ENCODE measurements at places on chromosomes 13 and 19.
A peak's percentile ranks its signal among the peaks of the same experiment; 100 is the strongest.

DNA sequence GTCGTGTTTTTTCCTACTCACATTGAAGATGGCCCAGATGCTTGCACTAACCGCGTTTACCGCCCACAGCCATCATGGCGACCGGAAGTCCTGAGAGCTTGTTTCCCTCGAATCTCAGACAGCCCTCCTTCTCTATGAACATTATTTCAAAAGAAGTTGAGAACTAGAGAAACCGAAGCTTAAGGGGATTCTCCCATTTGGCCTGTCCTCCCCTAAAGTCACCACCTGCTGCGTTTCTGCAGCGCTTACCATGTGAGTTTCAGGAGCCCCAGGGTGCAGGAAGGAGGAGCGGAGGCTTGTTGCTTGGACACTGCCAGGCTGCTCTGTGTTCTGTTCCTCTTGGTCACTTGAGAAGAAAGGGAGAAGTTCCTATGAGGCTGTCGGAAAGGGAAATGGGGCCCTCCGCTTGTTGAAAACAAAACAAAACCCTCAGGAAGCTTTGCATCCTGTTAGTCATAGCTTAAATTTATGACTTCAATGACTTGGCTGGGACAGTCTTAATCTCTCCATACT lies 6.2 kb downstream of the CARD8 start:
- DNase-seq = peak; percentile 75

GRCh38 chr19:42178791-42179674 lies 38.4 kb downstream of the DEDD2 start:
- DNase-seq = no peak

- no peak for DNase-seq
Observed at GRCh38 chr13:95258098-95258497, 43.2 kb downstream of the ABCC4 start.

DNA sequence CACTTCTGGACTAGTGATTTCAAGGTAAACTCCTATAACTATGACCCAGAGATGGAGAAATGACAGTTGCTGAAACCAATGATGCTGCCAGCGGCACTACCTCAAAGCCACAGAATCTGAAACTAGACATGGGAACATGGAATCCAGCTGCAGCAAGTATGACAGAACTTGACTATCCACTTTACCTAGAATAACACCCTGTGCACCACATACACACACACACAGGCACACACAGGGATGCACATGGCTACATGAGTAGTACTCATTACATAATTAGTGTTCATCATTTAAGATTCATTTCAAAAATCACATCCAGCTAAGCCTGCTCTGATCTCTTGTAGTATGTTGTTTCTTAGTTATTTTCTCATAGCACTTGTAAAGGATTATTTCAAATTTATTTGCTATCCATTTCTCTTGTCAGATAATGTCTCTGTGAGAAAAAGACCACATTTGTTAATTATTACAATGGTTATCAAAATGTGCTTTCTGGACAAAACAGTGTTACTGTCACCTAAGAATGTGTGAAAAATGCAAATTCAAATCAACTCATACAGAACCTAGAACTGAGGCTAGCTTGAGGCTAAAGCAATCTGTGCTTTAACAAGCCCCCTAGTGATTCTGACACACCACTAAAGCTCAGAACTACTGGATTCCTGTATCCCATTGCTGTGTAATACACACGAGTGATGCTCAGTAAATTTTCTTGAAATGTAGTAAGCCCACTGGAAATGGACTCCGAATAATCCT lies 59.4 kb downstream of the WTIP start:
- no peak for DNase-seq

DNA sequence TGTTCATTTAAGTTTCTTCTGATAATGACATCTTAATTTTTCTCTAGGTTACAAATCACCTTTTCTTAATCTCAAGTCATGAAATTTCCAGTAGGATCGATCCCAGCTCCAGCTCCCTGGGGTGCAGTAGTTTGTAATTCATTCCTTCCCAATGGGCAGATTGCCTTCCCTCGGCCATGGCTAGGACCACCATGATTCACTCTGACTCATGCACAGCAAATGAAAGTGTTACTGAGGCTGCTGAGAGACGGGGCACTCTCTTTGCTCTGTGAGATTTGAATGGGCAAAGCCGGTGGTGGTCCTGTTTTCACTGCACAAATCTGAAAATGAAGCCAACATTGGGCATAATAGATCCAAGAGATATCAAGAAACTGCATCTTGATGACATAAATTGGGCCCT lies 202.8 kb upstream of the IRS2 start:
- no peak for DNase-seq

DNA sequence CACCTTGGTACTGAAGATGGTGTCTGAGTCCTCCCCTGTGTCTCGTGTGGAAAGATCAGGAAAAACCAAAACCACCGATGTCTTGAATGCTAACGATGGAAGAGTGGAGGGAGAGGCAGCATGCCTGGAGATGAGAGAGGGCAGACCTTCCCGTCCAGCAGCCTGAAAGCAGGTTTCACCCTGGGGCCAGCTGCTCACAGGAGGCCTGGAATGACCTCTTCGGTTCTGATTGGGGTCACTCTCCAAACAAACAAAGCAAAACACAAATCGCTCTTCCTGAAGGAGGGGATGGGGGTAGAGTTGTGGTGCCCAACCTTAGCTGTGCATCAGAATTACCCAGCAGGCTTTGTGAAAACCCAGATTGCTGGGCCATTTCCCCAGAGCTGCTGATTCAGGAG lies 142.3 kb upstream of the SOX1 start:
- DNase-seq = no peak

DNA sequence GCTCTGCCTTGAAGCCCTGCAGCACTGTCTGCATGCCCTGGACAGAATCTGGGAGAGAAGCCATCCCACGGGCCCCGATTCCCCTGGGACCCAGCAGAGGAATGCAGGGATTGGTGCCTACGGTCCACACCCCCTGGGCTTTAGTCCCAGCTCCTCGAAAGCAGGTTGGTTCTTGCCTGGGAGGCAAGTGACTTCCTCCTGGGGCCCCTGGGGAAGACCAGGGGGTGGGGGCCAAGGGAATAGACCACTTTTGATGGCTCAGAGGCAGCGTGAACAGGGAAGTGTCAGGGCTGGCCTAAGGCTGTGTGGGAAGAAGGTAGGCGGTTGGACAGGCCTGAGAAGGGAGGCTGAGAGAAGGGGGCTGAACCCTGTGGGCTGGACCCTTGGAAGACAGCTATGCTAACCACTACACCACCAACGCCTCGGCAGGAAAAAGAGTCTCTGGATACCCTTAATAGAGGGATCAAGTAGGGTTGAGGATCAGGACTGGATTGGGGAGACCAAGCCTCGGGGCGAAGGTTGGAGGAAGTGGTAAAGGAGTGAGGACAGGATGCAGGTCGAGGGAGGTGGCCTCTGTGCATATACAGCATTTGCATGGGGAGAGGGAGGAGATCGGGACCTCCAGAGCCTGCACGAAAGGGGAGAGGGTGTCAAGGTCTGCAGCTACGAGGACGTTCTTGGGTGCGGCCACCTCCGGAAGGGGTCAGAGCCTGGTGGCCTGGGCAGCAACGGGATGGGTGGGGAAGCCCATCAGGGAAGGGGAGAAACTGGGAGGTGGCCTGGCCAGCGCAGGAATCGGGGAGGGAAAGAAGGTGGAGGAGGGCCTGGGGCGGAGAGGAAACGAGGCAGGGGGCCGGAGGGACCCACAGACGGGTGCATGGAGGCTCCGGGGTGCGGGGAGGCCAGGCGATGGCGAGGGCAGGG lies 709 bp downstream of the DPP9 start:
- no peak for DNase-seq

DNA sequence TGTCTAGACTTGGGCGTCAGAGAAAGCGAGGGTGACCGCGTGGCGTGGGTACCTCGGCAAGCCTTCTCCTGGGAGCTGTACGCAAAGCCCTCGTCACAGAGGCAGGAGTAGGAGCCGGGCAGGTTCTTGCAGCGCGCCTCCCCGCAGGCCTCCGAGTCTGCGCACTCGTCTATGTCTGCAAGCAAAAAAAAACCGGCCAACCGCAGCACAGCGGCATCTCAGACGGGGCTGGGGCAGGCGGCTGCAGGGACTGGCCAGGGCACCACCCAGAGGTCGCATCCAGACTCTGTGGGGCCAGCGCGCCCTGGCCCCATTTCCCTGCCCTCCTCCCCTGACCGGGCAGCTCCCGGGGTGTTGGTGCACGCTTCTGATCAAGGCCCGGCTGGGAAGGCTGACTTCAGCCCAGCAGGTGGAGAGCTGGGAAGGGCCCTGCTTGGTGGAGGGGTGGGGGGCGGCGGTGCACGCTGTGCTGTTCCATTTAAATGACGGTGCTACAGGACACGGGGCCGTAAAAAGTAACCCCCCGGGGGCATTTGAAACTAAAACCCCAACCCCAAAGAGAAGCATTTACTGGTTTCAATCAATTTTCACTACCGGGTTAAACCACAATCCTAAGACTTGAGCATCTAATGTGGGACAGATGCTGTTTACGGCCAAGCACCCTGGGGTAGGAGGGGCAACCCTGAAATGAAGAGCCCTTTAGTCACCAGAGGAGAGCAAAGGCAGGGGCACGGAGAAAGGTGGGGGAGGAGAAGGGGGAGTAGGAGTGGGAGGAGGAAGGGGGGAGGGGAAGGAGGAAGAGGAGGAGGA lies 28.2 kb downstream of the GAS6 start:
- no peak for DNase-seq

GRCh38 chr19:15288146-15288963 lies 44.0 kb downstream of the BRD4 start:
- DNase-seq = peak; percentile 43

DNA sequence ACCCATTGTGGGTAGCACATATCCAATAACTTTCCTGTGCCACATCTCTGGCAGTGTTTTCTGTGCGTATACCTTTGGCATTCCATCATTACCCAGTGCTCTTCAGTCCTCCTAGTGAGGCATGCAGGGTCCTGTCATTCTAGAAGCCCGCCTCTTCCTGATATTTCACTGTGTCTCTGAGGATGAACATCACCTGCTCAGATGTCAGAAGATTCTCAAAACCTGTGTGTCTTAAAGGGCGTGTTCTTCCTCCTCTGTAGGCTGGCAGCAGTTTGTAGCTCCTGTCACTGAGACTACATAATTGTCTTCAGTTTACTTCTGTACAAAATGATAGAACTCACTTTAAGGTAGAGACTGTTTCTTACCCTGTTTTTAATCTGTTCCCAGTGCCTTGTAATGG lies 56.9 kb upstream of the TEX29 start:
- DNase-seq = no peak

DNA sequence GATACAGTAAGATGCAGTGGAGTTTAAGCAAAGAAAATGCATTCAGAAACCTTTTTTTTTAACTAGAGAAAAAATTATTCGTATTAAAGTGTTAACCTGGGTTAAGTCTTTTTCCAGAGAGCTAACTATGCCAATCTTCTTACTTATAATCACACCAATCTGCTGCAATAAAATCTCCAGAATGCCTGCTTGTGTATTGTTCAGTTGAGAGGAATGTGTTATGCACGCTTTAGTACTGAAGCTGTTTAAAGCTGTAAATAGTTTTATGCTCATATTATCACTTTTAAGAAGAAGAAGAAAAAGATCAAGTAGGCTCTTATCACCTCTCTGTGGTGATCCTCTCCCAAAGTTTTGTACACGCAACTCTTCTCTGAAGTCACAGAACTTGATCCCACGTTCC lies 528.7 kb downstream of the RFC3 start:
- DNase-seq = no peak

DNA sequence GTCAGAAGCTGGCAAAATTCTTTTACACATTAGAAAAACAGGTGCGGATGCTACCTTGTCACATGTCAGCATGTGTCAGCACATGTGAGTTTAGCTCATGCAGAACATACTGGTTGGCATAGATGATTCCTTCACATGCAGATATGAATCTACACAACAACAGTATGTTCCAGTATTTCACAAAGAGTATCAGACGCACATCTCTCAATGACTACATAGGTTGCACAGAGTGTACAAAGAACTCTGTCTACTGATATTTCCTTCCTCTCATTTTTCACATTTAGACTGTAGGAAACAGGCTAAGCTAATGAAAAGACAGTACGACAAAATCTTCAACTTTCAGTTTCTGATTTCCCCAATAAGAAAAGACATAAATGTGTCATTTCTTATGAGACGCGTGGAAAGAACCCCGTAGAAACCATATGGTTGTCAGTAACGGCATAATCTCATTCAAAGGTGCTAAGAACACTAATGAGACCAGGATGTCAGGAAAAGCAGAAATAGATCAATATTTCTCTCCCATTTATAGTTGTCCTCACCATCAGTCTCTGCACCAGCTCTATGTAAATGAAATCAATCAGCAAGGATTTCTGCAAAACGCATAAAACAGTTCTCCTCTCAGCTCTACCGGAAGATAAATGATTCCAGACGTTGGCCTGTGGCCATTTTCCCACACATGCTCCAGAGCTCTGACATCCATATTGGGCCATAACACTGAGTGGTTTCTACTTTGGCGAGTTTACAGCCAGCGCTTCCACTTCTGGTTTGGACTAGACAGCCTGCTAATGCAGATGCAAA lies 81.2 kb downstream of the STARD13 start:
- no peak for DNase-seq

DNA sequence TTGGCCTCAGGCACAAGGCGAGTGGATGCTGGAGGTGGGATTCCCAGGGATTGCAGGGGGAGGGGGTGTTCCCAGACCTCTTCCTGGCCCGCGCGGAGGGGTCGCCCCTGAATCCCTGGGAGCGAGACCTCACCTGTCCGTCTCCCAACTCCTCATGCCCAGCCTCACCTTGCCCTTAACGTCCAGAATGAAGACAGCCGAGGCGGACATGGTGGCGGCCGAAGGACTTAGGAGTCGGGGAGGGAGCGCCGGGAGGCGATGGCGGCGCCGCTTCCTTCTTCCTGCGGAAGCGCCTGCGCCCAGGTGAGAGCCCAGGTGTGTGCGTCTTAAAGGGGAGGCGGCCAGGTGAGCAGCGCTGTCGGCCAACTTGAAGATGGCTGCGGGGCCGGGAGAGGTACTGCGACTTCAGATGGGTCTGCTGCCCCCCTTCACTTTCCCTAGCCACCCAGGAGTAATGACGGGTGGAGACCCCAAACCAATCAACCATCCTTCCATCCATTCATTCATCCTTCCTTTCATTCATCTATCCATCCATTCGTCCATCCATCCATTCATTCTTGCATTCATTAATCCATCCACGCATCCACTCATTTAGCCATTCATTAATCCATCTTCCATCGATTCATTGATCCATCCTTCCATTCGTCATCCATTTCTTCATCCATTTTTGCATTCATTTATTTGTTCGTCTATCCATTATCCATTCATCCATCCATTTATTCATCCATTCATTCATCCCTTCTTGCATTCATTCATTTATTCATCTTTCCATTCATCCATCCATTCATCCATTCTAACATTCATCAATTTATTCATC lies at the start of gene AP1M2:
Gene AP1M2 (minus strand): TSS at position 291 of the 817 bp plus-strand sequence. CDS start 81 bp downstream, at position 210.
- no peak for DNase-seq

DNA sequence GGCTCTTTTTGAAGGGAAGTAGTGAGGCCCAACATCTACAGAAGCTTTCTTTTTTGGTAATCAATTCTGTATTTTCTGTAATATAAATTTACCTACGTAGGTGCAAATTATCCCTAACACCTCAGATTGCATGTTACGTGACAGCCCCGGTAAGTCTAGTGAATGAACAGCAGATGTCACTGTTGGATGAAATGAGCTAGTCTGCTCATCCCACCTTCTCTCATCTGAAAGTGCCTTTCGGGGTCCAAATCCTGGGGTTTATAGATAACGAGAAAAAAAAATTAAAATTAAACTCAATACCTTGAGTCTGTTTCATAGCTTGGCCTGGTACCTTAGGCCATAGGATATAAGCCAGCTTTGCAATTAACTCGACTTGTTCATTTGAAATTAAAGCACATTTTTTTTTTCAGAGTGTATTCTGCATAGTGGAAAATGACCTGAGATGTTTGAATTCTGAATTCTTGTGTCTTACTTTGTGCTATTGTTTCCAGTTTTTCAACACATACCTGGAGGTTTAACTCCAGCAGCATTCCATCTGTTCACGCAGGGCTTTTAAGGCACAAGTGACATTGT lies 548.2 kb downstream of the GPC5 start:
- DNase-seq = no peak

GRCh38 chr13:32852526-32852925 lies 163.7 kb upstream of the KL start:
- DNase-seq = no peak
